ENCODE measurements at places on chromosomes 6 and 20.

GRCh38 chr6:134152767-134153485 lies 100.5 kb upstream of the SLC2A12 start:
- no peak for DNase-seq

DNA sequence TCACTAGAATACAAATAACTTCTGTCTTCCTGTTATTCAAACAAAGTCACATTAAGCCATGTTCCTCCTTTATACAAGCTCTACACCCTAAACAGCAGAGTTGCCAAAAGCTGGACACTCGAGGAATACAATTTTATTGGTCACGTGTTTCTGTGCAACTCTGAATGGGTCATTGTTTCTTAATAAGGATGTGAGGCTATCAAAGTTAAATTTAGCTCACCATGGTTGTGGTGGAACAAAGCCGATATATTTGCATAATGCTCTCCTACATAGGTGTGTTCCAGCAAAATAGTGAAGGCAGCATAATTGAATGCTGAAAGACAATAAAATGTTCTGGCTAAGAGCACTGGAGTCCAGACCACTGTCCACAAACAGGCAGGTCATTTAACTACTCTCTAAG lies 36.9 kb upstream of the CD2AP start:
- DNase-seq, result no peak

DNA sequence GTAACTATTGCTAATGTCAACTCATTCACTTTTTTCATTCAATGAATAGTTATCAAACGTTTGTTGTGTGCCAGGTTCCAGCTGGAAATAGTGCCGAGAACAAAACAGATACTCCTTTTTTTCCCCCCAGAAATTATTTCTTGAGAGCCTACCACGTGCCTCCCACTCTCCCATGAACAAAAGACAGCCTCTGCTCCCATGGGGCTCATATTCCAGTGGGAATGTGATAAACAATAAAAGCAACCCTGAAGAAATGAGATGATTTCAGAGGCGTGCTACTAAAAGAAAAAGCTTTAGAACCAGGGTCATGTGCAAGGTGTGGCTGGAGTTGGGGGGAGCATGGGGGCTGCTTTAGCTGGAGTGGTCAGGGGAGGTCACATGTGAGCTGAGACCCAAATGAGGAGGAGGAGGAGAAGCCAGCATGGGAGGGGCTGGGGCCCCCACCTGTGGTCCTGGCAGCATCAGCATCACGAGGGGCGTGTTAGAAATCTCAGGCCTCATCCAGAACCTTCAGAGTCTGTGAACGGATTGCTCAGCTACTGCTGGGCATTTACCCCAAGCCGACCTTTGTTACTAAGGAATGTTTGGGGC lies 157.4 kb downstream of the EYA2 start:
- DNase-seq, result no peak

DNA sequence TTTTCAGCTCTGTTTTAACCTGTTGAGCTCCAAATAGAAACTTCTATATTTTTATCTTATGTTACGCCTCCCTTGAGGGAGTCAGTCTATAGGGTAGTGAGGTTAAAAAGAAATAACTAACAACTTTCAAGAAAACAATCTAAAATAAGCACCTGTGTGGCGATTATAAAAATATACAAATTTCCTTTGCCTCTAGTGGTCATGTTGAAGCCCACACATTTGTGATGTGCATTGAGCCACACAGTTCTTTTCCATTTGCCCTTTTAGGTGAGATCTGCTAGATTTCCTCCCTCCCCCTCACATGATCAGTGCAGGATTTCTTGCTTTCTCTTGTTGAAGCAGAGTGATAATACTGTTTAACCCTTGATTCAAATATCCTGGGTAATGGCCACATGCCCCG lies 84.2 kb downstream of the MYB start:
- no peak for DNase-seq

DNA sequence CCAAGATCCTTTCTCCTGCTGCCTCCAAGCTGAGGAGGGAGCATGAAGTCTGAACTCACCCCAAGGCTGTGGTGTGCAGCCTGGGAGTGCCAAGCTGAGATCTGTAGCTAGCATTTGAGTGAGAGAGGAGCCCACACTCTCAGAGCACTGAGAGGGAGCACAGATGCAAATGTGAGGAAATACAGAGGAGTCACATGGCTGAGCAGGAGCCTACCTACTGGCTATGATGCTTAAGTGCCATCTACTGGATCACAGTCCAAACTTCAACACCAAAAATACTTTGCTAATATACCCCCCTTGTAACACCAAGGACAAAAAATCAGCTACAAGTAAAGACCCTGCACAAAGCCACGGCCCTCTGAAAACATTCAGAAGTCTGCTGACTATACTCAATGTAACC lies 94.4 kb upstream of the IMPG1 start:
- no peak for DNase-seq

- no peak for DNase-seq
Observed at GRCh38 chr20:11043001-11043400, 369.2 kb upstream of the JAG1 start.

- DNase-seq, result no peak
Observed at GRCh38 chr6:83815631-83816272, 37.4 kb upstream of the RIPPLY2 start.

DNA sequence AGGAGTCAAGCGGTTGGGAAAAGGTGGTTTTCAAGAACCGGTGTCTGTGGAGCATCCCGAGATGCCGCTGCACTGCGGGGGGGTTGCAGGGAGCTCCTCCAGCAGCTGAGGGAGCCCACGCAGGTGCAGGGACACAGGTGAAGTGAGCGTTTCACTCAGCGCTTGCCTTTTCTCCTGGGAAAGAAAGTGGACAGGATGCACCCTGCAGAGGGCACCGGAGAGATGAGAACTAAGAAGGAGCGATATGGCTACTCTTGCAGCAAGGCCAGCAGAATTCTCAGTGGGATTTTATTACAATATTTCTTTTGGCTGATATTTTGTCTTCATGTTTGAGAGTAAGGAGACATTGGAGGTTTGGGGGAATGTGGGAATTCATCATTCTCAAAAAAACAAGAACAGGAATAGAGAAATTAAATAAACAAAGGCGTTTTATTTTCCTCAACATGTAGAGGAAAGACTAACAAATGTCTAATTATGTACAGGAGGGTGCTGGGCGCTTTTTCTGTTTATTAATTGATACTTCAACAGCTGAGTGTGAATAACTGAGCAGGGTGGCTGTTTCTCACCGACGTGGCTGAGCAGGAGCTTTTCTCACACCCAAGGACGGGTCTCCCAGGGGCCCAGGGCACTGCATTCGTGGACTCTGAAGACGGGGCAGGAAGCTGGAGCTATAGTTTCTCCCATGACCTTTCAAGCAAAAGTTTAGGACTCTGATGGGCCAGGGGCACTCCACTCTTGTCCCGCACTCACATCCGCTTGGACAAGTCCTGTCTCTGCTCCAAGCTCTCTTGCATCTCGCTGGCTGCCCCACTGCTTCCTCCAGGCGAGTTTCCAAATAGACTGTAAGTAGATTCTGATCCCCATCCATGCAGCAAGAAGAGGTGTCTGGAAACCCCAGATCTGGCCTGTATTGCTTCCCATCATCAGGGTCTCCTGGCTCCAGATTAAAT lies 176.1 kb downstream of the SMOC2 start:
- DNase-seq, result no peak

DNA sequence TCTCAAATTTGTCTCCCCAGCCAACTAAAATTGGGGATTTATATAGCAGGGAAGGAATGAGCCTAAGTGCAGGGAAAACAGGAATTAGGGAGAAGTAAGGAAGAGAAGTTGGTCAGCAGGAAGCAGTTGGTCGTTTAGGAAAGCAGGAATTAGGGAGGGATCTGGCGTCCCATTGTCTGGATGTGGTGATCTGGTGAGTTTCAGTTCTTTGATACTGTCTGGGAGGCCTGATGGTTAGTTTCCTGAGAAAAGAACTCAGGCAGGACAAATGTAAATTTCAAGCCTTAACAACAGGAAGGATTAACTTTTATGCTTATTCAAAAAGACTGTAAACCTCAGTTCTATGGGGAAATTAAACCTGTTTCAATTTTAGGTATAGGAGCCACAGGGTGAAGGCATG lies 116.2 kb upstream of the PRL start:
- no peak for DNase-seq

DNA sequence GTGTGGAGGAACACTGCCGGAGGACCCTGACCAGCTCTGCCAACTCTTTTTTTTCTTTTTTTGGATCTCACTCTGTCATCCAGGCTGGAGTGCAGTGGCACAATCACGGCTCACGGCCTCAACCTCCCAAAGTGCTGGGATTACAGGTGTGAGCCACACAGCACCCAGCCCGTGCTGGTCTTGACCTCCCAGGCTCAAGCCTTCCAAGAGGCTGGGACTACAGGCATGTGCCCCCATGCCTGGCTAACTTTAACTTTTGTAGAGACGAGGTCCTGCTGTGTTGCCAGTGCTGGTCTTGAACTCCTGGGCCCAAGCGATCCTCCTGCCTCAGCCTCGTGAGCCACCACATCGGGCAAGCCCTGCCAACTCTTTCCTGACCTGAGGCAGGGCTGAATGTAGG lies 11.2 kb downstream of the GCNT2 start:
- DNase-seq, result no peak

DNA sequence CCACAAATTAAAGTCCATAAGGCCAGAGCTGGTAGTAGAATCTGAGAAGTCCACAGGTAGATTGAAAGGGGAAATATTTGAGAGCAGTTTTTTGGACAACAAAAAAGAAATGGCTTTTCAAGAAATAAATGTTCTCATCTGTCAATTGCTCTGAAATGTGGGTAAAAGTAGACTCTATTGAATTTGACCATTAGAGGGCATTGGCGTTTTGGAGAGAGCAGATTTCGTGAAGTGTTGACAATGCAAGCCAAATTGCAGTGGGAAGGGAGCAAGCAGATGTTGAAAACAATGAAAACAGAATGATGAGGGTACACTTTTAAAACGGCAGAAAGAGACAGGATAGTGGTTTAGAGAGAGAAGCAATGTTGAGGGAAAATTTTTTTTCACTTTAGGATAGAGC lies 149.1 kb upstream of the FAM83B start:
- DNase-seq, result no peak

- no peak for DNase-seq
Observed at GRCh38 chr6:54970337-54970736, 123.8 kb downstream of the FAM83B start.

DNA sequence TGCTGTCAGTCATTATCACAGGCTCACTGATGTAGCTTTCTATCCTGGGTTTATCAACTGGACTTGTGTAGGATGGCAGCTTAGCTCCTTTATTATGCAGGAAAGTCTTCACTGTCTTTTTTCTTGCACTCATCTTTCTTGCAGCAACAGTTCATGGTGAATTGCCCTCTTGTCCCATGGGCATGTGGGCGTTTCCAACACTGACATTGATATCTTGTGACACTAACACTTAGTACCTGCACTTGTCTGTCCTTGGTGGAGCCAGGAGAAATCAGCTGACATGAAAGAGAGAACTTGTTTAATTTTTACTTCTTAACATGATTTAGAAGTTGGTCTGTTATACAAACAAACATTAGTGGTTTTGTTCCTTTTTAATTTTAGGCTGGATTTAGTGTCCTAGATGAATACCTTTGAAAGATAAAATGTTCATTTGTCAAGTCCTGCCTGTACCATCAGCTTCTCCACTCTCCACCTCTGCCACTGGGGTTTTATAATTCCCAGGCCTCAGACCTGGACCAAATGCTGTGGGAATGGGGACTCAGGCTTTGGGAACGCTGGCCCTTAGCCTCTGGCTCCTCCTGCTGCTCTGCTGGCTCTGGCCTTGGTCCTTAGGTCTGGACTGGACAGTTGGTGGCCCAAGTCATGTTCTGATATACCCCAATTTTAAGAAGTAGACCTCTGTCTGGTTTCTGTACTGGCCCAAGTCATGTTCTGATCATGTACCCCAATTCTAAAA lies 161.0 kb upstream of the LAMP5 start:
- no peak for DNase-seq

DNA sequence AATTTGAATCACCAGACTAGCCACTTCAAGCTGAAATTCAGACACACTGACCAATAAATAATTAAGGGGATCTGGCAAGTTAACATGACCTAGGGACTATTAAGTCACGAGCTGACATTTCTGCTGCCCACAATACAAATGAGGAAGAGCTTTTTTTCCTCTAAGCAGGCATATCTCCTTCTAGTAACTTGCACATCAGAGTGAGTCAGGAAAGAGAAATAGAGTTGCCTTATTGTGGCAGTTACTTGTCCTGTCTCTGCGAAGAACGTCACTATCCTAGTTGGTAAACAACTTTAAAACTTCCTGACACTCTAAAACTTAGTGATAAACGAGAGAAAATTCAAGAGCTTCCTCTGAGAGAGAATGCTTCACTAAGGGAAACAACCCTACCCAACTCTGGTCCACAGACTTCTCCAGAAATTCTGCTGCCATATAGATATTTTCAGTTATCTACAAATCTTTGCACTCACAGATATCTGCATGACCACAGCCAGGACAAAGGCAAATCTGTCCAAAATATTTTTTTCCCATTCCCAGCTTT lies 4.2 kb downstream of the PLA2G7 start:
- no peak for DNase-seq

DNA sequence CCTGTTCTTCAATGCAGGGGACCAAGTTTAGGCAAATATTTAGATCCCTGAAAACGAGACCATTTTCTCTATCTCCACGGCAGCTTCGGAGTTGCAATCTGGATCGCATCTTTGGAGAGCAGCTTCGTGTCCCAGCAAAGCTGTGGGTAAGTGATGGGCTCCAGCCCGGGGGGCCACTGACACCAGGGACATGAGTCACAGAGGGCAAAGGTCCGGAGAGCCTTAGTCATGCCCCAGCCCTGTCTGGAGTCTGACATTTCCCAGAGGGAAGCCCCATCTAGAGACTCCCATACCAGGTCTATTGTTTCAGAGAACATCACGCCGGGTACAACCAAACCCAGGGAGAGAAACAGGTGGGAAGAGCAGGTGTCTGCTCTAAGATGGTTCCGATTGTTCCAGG lies 95.9 kb downstream of the NFATC2 start:
- no peak for DNase-seq

DNA sequence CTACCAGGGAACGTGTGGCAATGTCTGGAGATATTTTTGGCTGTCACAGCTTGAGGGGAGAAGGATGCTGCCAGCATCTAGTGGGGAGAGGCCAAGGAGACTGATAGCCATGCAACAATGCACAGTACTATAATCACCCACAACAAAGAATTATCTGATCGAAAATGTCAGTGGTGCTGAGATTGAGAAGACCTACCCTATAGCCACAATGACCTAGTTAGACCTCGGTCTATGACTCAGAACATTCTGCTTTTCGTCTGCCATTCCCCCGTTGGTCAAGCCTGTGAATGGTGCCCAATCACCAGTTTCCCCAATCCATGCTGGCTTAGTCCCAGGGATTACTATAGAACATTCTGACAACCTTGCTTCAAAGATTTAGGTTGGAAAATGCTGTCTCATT lies 93.5 kb downstream of the TMEM200A start:
- DNase-seq, result no peak

DNA sequence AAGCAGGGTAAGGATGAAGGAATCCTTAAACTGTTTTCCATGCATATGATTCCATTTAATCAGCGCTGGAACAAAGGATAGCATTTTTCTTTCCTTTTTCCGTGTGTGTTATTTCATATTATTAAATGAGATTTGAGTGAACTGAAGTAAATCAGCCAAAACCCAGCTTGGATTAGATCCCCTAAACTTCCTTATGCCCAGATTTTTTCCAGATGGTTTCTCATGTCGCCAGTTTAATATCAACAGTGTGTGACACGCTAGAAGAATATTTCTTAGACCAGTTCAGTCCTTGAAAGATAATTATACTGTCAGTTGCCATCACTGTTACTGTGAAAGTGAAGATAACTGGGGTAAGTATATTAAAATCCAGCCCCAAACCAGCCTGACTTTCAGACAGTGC lies 1009.4 kb downstream of the KIF16B start:
- DNase-seq, result no peak

Measured in AG09309 (cell line).